Immature natural killer cell (primary cell): ENCODE measurements at places on chromosomes 2 and 18. TPM values are rescaled to one million over a fixed set of nuclear protein-coding genes. Genes with fewer than 3 reads are reported as not detected.

- H3K36me3 ChIP-seq = no peaks in the 10 kb centered on the region
- no peak for DNase-seq
- no peak overlapping the region for H3K4me3 ChIP-seq
- no peak overlapping the region for H3K27ac ChIP-seq
Observed at GRCh38 chr2:23487735-23488492, 102.9 kb downstream of the KLHL29 start.

GRCh38 chr2:211455216-211455841 lies 898.9 kb downstream of the CPS1 start:
- H3K27ac ChIP-seq = no peak overlapping the region
- no peak overlapping the region for H3K4me3 ChIP-seq
- H3K36me3 ChIP-seq = no peaks in the 10 kb centered on the region
- DNase-seq = no peak
- H3K4me1 ChIP-seq = no peaks in the 10 kb centered on the region

MALT1 gene
- 18.8 TPM for polyA plus RNA-seq

DNA sequence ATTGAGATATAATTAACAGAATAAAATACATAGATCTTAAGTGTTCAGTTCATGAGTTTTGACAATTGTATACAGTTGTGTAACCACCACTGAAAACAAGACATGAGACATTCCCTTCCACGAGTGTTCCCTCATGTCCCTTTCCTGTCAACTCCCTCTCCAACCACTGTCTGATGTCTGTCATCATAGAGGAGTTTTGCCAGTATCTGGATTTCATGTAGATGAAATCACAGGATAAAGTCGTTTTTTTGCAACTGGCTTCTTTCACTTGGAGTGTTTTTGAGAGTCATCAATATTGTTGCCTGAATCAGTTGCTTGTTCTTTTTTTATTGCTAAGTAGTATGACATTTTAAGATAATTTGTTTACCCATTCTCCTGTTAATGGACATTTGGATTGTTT lies 52.7 kb downstream of the RBMS1 start:
- H3K4me1 ChIP-seq = no peaks in the 10 kb centered on the region
- DNase-seq = no peak
- no peak overlapping the region for H3K27ac ChIP-seq
- H3K4me3 ChIP-seq = no peak overlapping the region

GCA gene
- 9.4 TPM for polyA plus RNA-seq

- no peaks in the 10 kb centered on the region for H3K4me1 ChIP-seq
- H3K36me3 ChIP-seq = no peaks in the 10 kb centered on the region
Observed at GRCh38 chr2:234702731-234703225, 205.9 kb upstream of the ARL4C start.

GRCh38 chr2:15595936-15596335 lies 4.3 kb downstream of the DDX1 start:
- no peak overlapping the region for H3K27ac ChIP-seq
- peaks cover 18% of the 10 kb centered on the region for H3K36me3 ChIP-seq
- H3K27me3 ChIP-seq = no peaks in the 10 kb centered on the region
- H3K4me1 ChIP-seq = peaks cover 53% of the 10 kb centered on the region

DNA sequence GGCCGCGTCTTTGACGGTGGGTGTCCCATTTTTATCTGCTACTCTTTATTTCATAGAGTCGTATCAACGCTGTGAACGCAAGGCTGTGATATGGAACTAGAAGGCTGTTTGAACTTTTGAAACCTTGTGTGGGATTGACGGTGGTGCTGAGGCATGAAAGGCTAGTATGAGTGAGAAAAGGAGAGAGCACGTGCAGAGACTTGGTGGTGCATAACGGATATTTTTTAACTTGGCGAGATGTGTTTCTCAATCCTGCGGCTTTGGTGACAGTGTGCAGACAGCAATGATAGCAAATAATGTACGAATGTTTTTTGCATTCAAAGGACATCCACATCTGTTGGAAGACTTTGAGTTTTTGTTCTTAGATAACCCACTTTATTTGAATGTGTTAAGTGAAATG lies 6.2 kb downstream of the HES6 start:
- peaks cover 33% of the 10 kb centered on the region for H3K4me1 ChIP-seq
- peak overlapping the region; percentile 10 for H3K27ac ChIP-seq
- H3K4me3 ChIP-seq = peak overlapping the region; percentile 65
- H3K27me3 ChIP-seq = peaks cover 16% of the 10 kb centered on the region
- H3K36me3 ChIP-seq = no peaks in the 10 kb centered on the region
- DNase-seq = no peak

DNA sequence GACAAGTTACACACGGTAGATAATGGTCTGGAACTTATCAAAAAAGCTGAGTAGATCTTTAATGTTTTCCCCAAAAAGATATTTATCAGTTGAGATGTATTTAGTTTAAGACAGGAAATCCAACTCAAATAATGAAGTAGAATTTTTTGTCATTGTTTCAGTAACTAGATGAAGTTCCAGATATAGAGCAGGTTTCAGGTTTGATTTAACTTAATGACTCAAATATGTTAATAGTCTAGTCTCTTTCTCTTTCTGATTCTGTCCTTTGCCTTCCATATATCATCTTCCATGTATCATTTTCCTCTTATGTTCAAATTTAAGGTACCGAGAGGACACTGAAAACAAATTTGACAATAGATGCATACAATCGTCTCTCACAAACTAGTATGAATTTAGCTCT lies 23.6 kb upstream of the DOCK10 start:
- H3K4me3 ChIP-seq = no peak overlapping the region
- peaks cover 19% of the 10 kb centered on the region for H3K4me1 ChIP-seq
- H3K36me3 ChIP-seq = no peaks in the 10 kb centered on the region
- no peak for DNase-seq
- no peak overlapping the region for H3K27ac ChIP-seq

TFPI gene
- polyA plus RNA-seq = not detected

- H3K27me3 ChIP-seq = peaks cover 4% of the 10 kb centered on the region
- DNase-seq = no peak
- H3K27ac ChIP-seq = no peak overlapping the region
- no peak overlapping the region for H3K4me3 ChIP-seq
Observed at GRCh38 chr2:220006152-220006621, 378.8 kb downstream of the SLC4A3 start.

SNX17 gene
- 261 TPM for polyA plus RNA-seq
